Hair follicular keratinocyte (primary cell): ENCODE measurements at places on chromosomes 16 and 17. TPM values are rescaled to one million over a fixed set of nuclear protein-coding genes. Genes with fewer than 3 reads are reported as not detected.

The CNGB1 gene
- 2.7 and 3.5 TPM in 2 replicates for total RNA-seq

The IL21R gene
- 0.19 TPM in 1 of 2 replicates, not detected in the other for total RNA-seq

The ADGRG3 gene
- total RNA-seq = not detected in 2 replicates

The PRSS36 gene
- 0.16 and 0.19 TPM in 2 replicates for total RNA-seq
